Calu3 (cell line): ENCODE measurements at places on chromosomes 16 and 17.

DNA sequence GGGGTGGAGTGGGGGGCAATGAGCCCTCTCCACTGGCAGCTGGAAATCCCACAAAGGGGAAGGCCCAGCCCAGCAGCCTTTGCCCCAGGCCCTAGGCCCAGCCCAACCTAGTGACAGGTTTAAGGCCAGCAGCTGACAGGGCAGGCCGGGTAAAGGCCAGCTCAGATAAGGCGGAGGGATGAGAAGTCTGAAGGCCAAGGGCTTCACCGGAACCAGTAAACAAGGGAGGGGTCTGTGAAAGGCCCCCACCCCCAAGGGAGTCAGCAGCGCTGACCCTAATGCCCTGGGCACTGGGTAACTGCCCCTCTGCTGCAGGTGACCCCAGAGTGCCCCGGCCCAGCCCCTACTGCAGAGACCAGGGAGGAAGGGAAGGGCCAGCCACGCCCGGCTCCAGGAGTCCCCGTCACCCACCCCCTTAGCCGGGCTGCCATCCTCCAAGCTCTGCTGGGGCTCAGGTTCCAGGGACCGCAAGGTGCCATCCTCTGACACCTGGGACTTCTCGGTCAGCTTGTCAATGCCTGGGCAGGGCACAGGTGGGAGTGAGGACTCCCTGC is 17.5 kb downstream of the OTOP3 start:
- no peak for DNase-seq

GRCh38 chr16:78118469-78119025 is 19.1 kb downstream of the WWOX start:
- no peak for DNase-seq

DNA sequence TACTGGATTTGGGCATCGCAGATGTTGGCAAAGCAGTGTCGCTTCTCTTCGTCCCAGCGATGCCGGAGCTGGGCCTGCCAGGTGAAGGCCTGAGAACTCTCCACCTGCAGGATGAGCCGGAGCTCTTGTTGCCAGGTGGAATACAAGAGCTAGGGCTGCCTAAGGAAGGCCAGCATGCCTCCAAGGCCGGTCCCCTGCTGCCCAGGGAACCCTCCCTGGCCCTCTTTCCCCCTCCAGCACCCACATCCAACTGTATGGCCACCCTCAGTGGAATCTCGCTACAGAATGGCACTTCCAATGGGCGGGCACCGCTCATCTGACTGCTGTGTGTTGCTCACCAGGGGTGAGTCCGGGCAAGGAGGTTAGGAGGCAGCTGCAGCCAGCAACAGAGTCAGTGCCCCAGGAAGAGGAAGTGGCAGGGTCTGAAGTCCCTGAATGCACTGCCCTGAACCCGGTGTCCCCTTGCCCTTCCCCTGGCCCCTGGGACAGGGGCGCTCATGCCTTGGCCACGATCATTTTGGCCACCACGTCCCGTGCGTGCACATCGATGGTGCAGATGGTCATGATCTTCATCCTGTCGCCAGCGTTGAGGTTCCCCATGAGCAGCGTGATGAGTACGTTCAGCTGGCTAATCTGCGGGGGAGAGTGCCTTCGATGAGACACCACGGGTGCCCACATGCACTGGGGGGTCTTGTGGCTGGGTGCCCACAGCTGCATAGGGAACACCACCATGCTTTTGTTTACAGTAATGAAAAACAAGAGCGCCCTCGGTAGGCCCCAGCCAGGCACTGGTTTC is 75.8 kb downstream of the DNAH17 start:
- no peak for DNase-seq

GRCh38 chr17:8283356-8283755 is 5.1 kb upstream of the RANGRF start:
- DNase-seq = no peak

DNA sequence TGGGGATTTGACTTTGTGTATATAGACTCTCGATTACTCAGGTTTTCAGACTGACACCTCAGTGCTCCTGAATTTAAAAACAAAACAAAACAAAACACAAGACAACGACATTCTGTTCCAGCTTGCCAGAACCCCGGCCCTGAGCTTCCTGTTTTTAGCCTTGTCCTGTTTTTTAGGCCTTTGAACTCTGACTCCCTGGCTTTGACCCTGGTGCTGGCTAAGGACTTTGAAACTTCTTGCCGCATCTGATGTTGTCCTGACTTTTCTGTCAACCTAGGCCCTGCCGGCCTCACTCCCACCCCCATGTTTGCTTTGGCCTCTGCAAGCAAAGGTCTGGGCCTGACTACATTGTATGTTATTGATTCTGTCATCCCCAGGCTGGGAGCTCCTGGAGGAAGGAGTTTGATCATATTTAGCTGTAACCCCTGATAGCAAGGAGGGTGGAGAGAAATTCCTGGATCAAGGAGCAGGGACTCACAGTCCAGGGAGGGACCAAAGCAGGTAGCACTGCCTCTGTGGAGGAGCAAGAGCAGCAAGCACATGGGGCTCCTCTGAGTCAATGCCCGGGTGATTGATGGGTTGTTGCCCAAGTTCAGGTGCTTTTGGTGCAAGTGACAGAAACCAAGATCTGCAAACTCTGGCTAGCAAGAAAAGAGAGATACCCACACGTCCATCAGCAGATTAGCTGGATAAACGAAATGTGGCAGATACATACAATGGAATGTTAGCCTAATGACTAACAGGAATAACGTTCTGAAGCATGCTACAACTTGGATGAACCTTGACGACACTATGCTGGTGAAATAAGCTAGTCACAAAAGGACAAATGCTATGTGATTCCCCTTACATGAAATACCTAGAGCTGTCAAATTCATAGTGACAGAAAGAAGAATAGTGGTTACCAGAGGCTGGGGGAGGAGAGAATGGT is 7.7 kb downstream of the CCL16 start:
- DNase-seq = no peak

DNA sequence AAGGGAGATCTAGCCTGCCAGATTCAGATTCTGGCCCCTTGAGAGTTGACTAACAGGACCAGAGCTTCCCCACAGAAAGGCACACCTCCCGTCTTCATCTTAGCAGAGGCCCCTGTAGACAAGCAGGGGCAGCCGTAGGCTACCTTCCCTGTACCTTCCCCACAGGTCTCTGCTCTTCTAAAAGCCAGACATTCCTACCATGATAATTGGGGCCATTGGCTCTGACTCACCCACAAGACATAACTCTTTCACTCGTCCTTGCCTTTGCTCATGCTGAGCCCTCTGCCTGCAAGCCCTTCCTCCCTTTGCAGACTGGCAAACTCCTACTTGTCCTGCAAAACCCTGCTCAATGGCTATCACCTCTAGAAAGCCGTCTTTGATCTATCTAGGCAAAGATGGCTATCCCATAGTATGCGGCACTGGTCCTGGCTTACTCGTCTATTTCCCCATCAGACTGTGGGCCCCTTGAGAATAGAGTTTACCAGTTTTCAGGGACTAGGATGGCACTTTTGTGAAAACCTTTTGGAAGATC is 43.8 kb downstream of the PIMREG start:
- DNase-seq = no peak
